ENCODE measurements at places on chromosomes 4 and X.

DNA sequence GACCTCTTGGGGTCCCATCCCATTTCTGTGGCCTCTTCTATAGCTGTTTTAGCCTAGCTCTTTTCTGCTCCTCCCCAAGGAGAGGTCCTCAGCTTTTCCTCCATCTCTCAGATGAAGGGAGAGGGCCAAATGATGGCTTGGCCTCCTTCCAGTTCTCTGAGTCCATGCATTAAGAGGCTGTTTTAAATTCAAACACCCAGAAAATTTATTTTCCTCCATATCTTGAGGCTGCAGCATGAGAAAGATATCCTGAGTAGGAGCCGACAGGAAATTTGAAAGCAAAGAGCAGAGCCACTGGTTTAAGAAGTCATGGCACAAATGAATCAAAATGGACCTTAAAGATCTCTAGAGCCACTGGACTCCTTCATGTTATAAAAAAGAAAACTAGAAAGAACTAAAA, 558.8 kb downstream of the MID1IP1 start:
- DNase-seq: no peak

GRCh38 chr4:131603705-131604104, 1545.4 kb upstream of the PCDH10 start:
- no peak for DNase-seq

DNA sequence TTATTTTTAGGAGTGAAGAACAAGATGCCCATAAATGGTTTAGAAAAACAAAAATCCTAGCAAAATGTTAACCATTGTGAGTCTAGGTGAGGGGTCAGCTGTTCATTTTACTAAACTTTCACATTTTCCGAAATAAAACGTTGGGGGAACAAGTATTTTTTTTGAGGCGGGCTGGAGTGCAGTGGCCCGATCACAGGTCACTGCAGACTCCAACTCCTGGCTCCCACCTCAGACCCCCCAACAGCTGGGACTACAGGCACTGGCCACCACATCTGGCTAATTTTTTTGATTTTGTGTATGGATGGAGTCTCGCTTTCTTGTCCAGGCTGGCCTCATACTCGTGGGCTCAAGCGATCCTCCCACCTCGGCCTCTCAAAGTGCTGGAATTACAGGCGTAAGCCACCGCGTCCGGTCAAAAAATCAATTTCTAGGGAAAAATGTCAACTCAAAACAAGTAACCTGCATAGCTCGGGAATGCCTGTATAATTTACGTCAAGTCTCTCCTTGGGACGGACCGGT, 742 bp upstream of the TAF1 start:
- no peak for DNase-seq

DNA sequence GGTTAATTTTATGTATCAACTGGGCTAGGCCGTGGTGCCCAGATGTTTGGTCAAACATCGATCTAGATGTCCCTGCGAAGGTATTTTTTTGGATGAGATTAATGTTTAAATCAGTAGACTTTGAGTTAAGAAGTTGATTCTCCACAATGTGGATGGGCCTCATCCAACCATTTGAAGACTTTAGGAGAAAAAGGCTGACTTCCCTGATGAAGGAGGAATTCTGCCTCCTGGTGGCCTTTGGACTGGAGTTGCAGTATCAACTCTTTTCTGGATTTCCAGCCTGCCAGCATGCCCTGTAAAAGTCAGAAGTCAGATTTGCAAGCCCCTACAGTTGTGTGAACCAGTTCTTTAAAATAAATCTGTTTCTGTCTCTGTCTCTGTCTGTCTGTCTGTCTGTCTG, 91.4 kb downstream of the STK32B start:
- no peak for DNase-seq

DNA sequence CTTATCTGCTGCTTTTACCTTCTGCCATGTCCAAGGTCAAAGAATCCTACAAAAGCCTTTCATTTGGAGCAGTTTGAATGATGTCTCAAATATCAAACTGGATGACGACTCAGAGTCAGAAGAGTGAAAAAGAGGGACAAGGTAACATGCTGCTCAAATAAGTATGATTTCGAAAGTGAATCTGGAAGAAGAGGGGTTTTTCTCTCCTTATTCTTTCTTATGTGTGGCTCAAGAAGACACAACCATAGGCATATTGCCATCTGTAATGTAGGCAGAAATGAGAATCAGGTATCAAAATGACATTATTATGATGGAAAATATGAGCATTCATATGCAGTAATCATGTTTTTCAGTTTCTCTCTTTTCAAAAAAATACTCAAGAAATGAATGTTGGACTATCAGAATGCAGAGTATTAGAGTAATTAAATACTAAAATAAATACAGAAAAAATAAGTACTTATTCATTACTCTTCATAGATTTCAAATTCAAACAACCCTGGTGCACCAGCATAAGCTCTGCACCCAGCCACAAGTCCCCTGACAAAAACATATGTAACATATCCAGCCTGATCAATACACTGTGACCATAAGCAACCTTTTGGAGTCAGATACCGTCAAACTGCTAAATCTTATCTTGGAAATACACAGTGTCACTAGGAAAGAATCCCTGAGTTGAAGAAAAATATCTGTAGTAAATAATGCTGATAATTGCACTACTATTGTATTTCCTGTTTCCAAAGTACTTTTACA, 468.6 kb downstream of the INPP4B start:
- no peak for DNase-seq

GRCh38 chr4:3121110-3121509, 46.6 kb downstream of the HTT start:
- DNase-seq: no peak

DNA sequence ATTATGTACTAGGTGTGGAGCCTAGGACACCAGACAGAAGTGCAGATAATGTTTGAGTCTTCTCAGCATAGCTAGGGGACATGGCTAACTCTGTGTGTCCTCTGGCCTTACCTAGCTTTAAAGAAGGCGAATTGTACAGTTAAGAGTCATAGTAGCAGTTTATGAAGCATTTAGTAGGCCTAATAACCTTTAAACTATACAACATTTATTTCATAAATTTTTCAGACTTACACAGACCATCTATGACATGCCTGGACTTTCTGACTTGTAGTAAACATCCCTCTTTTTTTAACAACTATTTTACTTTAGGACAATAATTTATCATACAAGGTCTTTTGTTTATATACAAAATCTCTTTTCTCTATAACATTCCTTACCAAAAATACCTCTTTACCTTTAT, 37.4 kb downstream of the ETNPPL start:
- DNase-seq: no peak

DNA sequence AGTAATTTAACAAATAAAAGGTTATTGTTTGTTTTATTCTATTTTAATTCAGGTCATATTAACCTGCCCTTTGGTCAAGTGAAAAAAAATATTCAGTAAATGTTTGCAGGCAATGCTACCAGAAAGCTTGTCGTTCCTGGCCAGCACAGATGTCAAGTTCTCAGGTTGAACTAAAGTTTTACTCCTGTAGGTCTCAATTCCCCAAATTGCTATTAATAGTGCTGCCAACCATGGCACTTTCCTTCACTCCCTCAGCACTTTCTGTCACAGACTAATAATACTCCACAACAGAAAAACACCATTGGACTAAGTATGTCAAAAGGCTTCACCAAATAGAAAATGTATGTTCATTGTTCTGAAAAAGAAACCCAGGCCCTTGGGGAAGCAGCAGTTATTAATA, 79.2 kb upstream of the C4orf54 start:
- no peak for DNase-seq

- no peak for DNase-seq
Measured at GRCh38 chr4:147730333-147730732, 1.6 kb upstream of the ARHGAP10 start.

- no peak for DNase-seq
Measured at GRCh38 chrX:124307253-124307907, 25.1 kb upstream of the TEX13D start.

DNA sequence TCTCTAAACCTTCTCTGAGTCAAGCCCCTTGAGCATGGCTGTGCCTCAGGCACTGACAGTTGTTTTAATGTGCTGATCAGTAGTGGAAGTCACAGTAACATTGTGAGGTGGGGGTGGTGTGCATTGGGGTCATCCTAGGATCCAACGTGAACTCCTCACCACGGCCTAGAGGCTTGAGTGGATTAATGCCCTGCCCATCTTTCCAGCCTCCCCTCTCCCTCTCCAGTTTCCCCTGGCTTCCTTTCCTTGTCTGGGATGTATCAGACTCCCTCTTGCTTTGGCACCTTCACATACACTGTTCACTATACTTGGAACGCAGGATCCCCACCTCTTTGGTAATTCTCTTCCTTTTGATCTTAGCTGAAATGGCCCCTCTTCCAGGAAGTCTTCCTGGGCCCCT, 13.3 kb upstream of the PJA1 start:
- no peak for DNase-seq

- no peak for DNase-seq
Measured at GRCh38 chr4:89641367-89641687, 195.6 kb downstream of the SNCA start.

DNA sequence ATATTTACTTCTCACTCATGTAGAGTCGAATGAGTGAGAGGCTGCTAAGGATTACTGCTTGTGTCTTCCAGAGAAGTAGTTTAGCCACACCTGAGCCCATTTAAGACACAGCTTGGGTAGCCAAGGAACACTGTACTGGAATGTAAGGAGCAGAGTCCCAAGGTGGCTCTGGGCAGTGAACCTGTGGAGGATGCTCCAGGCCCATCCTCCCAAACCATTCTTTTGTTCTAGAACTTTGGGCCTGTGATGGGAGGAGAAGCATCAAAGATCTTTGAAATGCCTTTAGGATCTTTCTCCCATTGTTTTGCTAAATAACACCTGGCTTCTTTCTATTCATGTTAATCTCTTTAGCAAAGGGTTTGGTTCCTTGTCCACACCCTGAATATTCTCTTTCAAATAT, 162.2 kb downstream of the KLHL4 start:
- no peak for DNase-seq

- DNase-seq: no peak
Measured at GRCh38 chrX:132843363-132843762, 115.1 kb downstream of the HS6ST2 start.

GRCh38 chr4:158891256-158891655, 122.4 kb downstream of the FNIP2 start:
- no peak for DNase-seq

DNA sequence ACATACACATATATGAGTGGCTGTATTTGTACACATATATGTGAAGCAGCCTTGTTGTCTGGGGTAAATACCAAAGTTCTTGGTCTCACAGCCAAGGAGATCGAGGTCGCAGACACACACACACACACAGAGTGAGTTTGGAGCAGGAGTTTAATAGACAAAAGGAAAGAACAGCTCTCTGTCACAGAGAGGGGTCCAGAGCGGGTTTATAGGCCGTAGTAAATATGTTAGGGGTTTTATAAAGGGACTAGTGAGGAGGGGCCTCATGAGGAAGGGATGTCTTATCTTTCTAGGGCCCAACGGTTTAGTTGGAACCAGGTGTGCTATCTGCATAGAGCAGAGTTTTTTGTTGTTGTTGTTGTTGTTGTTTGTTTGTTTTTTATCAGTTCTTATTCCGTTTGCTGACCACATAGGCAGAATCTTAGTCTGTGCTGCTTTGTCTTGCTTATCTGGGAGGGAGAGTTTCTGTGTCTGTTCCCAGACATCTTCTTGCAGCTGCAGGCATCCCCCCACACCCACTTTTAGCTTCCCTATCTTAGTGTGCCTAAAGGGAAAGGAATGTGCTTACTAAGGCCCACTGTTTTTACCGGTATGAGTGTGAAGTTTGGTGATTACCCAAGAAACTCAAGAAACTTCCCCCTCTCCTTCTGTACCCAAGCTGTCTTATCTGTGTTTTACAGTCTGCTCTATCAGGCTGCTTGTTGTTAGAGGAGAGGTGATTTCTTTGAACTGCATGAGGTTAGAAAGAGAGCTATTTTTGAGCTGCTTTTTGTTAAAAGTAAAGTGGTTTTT, 91.9 kb downstream of the TENT5D start:
- DNase-seq: no peak

GRCh38 chr4:114103908-114104307, 124.5 kb upstream of the ARSJ start:
- no peak for DNase-seq

DNA sequence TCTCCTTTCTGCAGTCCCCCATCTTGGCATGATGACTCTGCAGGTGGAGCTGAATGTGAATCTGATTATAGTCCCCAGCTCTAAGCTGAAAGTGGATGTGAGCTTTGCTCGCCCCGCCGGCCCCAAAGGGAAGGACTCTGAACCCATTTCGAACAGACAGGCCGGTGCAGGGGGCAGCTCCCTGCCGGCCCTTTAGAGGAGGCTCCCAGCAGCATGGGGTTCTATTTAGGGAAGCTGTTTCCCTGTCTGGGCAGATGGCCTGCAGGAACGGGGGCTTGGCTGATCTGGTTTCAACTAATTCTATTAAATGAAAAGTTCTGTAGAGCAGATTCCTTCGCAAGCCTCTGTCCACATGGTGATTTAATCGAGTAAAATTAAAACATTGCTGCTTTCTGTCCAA, 104.8 kb upstream of the MSX1 start:
- DNase-seq: no peak

GRCh38 chr4:141721174-141721573, 84.8 kb downstream of the IL15 start:
- DNase-seq: no peak
